Activated T-cell treated with anti-CD3 and anti-CD28 coated beads for 48 hours (primary cell): ENCODE measurements at places on chromosomes 5 and 9.

DNA sequence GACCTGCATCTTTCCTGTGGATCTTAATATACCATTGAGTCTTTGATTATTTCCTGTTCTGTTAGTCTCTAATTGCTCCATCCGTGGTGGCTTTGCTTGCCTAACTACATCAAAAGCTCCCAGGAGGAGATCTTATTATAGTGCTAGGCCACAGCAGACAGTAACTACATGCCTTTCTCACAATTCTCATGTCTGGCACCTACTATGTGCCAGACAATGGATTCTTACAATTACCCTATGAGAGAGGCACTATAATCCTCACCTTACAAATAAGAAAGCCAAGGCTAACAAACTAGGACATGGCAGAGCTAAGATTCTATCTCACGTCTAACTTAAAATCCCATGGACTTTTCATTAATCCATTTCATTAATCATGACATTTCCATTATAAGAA, 70.3 kb upstream of the TARS1 start:
- no peak for DNase-seq

DNA sequence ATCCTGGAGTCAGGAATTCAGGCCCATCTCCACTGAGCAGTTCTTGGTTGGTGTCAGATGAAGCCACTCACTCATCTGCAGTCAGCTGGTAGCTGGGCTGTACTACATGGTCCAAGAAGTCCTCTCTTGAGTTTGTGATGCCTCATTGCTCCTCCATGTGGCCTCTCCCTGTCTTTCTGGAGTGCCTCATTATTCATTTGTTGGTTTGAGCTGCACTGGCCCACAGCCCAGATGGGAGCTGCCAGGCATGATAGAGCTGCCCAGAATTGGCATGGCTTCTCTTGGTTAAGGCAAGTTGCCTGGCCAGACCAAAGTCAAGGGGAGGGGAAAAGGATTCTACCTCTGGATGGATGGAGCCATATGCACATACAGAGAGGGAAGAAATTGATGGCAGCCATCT, 8.0 kb downstream of the PTCD2 start:
- DNase-seq, result no peak

DNA sequence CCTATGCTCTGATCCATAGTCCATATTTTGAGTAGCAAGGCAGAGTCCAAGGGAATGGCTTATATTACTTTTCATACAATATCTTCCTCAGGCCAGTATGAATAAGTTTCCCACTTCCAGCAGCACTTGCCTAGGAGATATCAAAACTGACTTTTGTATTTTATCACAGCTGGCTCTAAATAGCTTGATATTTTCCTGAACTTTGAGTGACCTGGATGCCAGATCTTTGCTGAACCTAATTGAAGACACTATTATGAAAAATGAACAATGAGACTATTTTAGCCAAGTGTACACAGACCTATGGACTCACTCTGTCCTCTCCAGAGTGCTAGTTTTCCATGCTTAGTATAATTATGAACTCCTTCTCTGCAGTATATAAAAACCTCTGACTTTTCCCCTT, 475.6 kb upstream of the PTGER4 start:
- no peak for DNase-seq

- no peak for DNase-seq
These were observed 6.6 kb downstream of the GPR107 start for GRCh38 chr9:130060296-130060695.
